ENCODE measurements at places on chromosomes 4 and X.

DNA sequence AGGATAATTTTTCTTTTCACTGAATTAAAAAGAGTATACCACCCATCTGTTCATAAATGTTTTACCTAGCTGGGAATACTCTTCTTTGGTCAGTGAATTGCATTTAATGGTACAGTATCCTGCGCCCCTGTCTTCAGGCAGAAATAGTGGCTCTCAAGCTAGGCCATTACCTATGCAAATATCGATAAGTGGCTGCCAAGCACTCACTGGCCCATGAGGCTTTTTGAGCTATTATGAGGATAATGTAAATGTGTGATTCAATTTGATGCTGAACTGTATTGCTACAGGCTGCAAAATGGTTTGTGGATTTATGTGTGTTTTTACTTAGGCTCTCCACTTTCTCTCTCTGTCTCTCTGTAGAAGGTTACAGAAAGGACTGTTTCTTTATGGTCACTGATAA, 30.1 kb upstream of the MTMR1 start:
- H3K27me3 ChIP-seq: no peaks in the 10 kb centered on the region
- no peak overlapping the region for H3K27ac ChIP-seq
- H3K4me1 ChIP-seq: no peaks in the 10 kb centered on the region

GRCh38 chrX:30530606-30531005, 47.0 kb downstream of the TASL start:
- H3K36me3 ChIP-seq: no peaks in the 10 kb centered on the region
- no peaks in the 10 kb centered on the region for H3K27me3 ChIP-seq
- H3K4me1 ChIP-seq: no peaks in the 10 kb centered on the region
- DNase-seq: no peak

DNA sequence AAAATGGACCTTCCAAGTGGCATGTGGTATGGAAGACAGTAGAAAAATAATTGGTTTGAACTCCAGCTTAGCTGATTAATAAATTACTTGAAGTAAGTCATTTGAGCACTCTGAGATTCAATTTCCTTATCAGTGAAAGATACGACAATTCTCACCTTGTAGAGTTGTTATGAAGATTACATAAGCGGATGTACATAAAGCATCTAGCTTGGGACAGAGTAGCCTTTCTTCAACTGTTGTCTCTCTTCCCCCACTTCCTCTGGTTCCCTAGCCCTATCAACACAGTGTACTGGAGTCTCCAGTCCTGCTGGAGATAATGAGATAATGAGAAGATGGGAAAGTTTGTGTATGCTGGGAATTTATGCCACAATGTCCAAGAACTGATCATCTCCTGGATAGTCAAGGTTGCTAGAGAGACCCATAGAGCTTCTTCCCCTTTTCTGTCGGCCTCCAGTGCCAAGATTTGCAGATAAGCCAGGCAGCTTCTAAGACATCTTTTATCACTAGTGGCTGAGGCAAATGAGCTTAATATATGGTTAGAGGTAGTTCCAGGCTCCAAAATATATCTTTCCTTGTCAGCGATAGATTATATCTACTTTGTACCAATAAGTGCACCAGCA, 33.9 kb downstream of the VSIG4 start:
- H3K4me1 ChIP-seq: no peaks in the 10 kb centered on the region
- no peak for DNase-seq
- H3K27me3 ChIP-seq: no peaks in the 10 kb centered on the region

DNA sequence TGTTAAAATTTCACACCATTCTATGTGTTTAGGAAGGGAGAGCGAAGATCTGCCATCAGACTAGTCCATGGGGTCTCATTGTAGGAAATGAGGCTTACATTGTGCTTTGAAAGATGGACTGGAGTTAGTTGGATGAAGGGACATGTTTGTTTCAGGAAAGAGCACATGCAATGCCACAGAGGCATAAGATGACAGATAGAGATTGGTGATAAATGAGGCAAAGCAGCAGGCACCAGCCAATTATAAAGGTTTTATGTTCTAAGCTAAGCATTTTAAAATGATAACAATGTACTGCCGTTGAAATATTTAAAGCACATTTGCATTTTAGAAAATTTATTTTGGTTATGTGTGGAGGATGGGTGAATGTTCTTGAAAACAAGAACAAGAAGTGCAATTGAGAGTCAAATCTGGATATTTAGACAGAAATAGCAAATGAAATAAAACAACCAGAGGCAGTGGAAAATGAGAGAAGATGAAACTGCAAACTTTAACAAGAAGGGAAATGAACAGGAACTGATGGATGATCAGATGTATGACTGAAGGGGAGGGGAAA, 957.2 kb downstream of the FSTL5 start:
- no peaks in the 10 kb centered on the region for H3K4me1 ChIP-seq
- no peaks in the 10 kb centered on the region for H3K27me3 ChIP-seq
- H3K27ac ChIP-seq: no peak overlapping the region
- H3K36me3 ChIP-seq: no peaks in the 10 kb centered on the region
- no peak for DNase-seq

DNA sequence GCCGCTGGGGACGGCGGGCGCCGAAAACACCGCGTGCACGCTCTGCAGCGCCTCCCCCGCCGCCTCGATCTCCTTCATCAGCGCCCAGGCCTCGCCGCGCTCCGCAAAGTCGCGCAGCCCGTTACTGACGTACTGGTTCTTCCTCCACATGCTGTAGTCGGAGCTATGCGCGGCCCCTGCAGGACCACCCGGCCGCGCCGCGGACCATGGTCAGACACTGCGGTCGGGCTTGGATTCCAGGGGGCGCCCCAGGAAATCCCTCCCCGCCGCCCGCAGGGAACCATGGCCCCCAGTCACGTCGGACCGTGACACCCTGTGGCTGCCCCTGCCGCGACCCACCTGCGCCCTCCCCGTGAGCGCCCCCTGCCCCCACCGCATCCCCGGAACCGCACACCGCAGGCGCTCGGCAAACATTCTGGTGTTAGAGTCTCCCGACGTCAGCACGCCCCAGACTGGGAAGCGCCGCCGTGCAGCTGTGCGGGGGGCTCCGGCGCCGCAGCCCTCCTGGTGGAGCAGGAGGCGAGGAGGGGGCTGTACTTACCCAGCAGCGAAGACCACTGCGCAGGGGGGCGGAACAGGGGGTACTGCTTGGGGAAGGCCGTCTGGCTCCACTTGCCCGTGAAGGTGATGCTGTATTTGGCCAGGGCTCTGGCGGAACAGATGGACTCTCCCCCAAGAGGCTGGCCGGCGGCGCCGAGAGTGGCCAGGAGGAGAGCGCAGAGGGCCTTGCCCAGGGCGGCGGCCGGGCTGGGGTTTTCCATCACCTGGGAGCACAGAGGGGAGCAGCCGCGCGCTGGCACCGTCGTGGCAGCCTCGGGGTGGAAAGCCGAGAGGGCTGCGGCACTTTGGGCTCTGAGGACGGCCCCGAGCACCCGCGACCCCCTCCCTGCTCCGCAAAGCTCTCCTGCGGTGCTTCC, 814 bp downstream of the SPON2 start:
- peaks cover 5% of the 10 kb centered on the region for H3K27me3 ChIP-seq
- H3K4me3 ChIP-seq: peak overlapping the region; percentile 48
- peak overlapping the region; percentile 63 for H3K27ac ChIP-seq
- no peaks in the 10 kb centered on the region for H3K36me3 ChIP-seq
- no peak for DNase-seq

GRCh38 chr4:8267077-8267476, 2.5 kb upstream of the HTRA3 start:
- peaks cover 29% of the 10 kb centered on the region for H3K27me3 ChIP-seq
- H3K4me1 ChIP-seq: no peaks in the 10 kb centered on the region
- no peaks in the 10 kb centered on the region for H3K36me3 ChIP-seq
- no peak overlapping the region for H3K4me3 ChIP-seq
- peak; percentile 49 for DNase-seq
